Hematopoietic multipotent progenitor cell (in vitro differentiated cells): ENCODE measurements at places on chromosomes 13 and 19. TPM values are rescaled to one million over a fixed set of nuclear protein-coding genes. Genes with fewer than 3 reads are reported as not detected.
A peak's percentile ranks its signal among the peaks of the same experiment; 100 is the strongest.

- no peak for DNase-seq
These were observed 3.0 kb downstream of the ACSBG2 start for GRCh38 chr19:6138511-6138910.

Gene RGL3
- not detected for total RNA-seq

Gene TUBA3C
- not detected for total RNA-seq

GRCh38 chr19:511101-511851 is 4.0 kb downstream of the TPGS1 start:
- peak; percentile 74 for DNase-seq

GRCh38 chr13:102033857-102034331 is 368.0 kb downstream of the FGF14 start:
- DNase-seq, result no peak

DNA sequence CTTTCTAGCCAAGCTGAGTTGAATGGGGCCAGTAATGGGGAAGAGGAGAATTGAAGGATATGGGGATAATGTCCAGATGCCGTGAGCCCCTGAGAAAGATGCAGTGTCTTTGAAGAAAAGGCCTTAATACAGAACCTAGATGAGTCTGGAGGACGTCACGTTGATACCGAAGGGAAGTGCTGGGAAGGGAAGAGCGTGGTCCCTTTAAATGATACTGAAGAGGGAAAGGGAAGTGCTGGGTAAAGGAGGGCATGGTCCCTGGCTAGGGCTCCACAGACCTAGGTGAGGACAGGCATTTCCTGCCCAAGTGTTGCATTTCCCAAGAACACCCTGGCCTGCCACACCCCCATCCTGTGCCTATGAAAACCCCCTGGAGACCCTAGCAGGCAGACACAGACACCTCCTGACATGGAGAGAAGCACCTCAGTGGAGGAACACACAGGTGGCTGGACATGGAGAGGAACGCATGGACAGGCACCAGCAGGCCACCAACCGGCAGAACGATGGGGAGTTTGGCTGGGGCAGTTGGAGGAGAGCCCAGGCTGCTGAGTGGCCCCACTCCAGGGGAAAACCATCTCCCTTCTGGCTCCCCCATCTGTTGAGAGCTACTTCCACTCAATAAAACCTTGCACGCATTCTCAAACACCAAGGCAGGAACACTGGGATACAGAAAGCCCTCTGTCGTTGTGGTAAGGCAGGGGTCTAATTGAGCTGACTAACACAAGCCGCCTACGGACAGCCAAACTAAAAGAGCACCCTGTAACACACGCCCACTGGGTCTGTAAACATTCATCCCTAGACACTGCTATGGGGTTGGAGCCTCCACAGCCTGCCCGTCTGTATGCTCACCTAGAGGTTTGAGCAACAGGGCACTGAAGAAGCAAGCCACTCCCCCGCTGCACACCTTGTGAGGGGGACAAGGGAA is 34.9 kb upstream of the POMP start:
- no peak for DNase-seq

GRCh38 chr13:26660185-26660584 is 100.4 kb downstream of the GPR12 start:
- DNase-seq, result no peak

- peak; percentile 76 for DNase-seq
These were observed 5.5 kb downstream of the CCDC124 start for GRCh38 chr19:17938092-17938845.

GRCh38 chr13:53890696-53891095 is 862.1 kb downstream of the OLFM4 start:
- DNase-seq, result no peak

- no peak for DNase-seq
These were observed 997.1 kb downstream of the EFNB2 start for GRCh38 chr13:105538346-105538745.

- peak; percentile 72 for DNase-seq
These were observed 713 bp downstream of the KRI1 start for GRCh38 chr19:10565028-10565566.

DNA sequence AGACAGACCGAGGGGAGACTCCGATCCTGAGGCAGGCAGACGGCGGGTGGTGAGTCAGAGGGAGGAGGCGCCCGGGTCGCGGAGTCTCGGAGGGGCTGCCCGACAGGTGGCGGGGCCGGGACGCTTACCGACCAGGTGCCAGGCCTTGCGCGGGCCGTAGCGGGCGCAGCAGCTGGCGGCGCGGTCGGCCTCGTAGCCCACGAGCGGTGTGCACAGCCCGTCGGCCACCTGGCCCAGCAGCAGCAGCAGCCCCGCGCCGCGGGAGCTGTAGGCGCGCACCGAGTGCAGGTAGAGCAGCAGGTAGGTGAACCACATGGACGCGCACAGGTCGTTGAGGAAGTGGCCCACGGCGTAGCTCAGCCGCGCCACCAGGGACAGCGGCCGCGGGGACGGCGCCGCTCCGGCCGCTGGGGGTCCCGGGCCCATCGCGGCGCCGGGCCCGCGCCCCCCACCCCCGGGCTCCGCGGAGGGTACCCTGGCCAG is 367 bp downstream of the MFSD12 start:
- peak; percentile 37 for DNase-seq

Gene ANGPTL8
- total RNA-seq, result not detected

DNA sequence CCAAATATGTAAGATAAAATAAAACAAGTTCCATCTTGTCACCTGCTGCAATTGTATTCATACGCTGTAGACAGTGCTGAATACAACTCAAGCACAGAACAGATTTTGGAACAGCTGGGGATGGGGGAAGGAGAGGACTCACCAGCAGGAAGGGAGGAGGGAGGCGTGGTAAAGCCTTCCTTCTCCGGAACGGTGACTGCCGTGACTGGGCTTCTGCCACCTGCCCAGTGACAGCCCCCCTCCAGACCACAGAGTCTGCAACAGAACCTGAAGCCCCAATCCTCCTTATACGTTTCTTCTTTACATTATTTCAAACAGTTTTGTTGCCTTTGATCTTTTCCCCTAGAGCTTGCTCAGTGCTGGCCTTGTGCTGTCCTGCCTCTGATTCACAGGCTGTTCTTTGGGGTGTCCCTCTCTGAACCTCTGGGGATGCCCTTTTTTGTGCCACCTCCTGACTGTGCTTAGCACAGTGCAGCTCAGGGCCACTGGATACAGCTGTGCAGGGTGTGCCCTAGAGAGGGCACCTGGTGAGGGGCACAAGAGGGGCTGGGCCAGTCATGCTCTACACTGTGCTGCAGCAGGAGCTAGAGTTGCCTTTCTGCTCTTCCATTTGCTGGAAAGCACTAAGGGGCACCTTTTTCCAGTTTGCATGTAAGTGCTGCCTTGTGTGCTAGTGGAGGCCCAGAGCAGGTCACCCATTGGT is 213.0 kb downstream of the ZIC5 start:
- no peak for DNase-seq

DNA sequence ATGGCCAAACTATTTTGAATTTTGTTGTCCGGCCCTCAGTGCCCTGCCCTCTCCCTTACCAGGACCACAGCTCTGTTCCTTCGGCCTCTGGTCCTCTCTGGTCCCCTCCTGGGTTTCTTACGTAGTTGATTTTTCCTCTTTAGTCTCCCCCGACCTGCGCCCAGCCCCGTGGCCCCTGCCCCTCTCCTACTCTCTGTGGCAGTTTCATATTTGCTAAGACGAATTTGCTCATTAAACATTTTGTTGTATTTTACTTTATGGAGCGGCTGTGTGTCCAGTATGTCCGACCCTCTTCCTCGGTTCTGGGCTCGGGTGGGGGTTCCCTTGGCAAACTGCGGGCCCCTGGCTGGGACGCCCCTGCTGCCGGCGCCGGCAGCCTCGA is 576 bp upstream of the EPN1 start:
- no peak for DNase-seq

Gene SYCN
- total RNA-seq, result not detected

GRCh38 chr19:55347442-55348009 is 7.0 kb downstream of the COX6B2 start:
- no peak for DNase-seq

Gene ZNF221
- total RNA-seq, result 3.8 TPM

- DNase-seq, result no peak
These were observed 3.4 kb downstream of the CADM4 start for GRCh38 chr19:43636121-43636683.

Gene CYTH2
- total RNA-seq, result 62.7 TPM

GRCh38 chr13:107801621-107802020 is 413.7 kb downstream of the LIG4 start:
- no peak for DNase-seq

DNA sequence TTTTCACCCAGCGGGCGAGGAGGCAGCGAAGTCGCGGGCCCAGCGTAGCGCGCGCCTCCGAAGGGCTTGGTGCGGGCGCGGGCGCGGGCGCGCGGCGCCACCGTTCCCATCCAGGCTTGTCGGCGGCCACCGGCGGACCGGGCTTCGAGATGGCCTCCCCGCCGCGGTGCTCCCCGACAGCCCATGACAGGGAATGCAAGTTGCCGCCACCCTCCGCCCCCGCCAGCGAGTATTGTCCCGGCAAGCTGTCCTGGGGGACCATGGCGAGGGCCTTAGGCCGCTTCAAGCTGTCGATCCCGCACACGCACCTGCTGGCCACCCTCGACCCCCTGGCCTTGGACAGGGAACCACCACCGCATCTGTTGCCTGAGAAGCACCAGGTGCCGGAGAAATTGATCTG is at the start of gene WDR88:
TSS of gene WDR88 (plus strand) at position 94 of the 400 bp plus-strand sequence. CDS start at position 150, 56 bp downstream.
- no peak for DNase-seq

Gene APOC4
- not detected for total RNA-seq
